ENCODE measurements at places on chromosomes 2 and 18.

GRCh38 chr2:75320898-75321598 lies 121.7 kb upstream of the TACR1 start:
- no peak for DNase-seq

DNA sequence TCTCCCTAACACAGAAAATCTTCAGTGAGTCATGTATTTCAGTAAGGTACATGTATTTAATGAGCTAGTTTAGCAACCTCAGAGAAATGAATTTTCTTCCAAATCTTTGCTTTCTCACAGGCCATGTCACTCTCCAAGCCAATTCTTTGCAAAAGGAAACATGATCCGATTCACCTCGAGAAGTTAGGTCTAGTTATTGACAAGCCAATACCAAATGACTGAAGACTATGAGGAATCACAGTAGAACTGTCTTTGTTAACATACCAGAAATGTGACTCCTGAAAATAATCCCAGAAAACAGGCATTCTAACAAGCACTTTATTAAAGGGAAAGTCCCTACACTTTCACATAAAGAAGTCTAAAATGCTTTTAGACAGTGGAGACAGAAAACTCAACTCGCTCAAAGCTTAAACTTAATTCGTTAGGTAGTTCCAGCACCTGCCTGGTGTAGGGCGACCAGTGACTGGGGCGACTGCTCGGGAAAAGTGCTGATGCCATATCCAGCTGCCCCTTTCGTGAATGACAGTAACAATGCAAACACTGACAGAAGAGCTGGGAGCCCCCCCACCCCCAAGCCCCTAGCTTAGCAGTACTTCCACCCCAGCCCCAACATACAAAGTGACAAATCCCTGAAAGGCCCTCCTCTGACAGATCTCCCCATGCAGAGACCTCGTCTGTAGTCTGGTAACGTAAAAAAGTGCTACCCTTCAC lies 1.8 kb downstream of the MEMO1 start:
- no peak for DNase-seq

DNA sequence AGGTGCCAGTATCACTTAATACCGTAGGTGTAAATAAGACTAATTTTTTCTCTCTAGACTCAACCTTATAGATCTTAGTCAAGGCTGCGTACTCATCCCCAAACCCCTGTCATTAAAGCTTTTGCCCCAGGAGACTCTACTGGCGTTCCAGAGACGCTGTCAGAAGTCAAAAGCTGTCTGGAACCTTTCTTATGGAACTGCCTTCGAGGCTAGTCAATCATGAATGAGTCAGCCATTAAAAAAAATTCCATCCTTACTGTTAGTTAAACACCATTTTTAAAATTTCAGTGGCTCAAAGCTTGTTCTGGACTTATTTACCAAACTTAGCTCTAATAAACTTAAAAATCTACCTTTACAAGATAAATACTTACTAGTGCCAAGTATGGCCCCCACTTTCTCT lies 52.1 kb downstream of the SPRED2 start:
- DNase-seq = no peak

DNA sequence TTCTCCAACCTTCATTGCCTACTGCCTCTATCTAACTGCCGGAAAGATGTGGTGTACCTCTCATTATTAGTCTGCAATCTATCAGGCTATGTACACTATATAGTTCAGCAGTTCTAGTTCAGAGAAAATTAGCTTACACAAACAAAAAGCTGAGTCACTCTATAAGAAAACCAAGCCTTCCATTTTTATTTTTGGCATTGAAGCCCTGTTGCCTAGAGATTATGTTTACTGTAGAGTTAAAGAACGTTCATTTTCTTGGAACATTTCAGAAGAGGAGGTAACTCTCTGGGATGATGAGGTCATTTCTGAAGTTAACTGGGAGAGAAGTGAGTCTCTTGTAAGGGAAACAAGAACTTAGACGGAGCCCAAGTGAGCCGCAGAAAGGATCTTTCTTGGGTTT lies 133.5 kb downstream of the FAM124B start:
- DNase-seq = no peak

DNA sequence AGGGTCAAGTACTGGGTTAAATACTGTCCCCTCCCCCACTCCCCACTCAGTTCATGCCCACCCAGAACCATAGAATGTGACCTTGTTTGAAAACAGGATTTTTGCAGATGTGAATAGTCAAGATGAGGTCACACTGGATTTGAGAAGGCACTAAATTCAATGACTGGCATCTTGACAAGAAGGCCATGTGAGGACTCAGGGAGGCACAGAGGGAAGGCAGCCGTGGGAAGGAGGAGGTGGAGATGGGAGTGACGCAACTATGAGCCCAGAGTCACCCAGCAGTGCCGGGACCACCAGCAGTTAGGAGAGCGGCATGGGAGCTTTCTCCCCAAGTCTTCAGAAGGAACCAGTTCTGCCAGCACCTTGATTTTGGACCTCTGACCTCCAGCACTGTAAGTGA lies 257.3 kb downstream of the BCL2 start:
- DNase-seq = no peak

- no peak for DNase-seq
These were observed 232.3 kb upstream of the ITGA4 start for GRCh38 chr2:181224866-181225265.

DNA sequence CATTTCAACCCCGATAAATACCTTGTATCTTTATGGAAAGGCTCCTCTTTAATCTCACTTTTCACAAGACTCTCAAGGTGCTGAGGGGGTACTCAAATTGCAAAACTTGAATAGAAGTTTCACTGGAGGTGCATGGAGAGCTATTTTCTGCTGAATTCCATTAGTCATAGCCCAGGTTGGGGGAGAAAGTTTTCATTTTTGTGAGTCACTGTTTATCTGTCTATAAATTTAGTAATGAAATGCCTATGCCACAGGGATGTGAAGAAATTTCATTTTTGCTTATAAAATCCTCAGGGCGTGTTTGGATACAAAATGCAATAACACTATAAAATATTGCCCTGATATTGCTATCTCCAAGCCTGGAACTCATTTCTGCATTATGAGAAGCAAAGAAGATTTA lies 346.3 kb downstream of the LRATD1 start:
- DNase-seq = no peak

DNA sequence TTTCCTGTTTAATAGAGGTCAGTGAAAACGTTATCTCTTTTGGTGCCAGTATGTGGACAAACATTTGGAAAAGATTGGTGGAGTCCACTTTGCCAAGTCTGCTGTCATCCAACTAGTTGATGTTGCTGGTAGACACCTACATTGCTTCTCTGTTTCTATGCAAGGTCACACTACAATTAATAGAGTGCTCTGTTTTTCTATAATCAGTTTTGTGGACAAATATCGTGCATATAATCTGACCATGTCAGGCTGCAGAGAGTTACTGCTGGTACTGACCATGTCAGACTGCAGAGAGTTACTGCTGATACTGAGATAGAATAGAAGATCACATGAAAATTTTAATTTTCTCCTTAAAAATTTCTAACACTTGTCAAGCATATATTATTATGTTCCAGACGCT lies 603.3 kb downstream of the TSN start:
- no peak for DNase-seq

DNA sequence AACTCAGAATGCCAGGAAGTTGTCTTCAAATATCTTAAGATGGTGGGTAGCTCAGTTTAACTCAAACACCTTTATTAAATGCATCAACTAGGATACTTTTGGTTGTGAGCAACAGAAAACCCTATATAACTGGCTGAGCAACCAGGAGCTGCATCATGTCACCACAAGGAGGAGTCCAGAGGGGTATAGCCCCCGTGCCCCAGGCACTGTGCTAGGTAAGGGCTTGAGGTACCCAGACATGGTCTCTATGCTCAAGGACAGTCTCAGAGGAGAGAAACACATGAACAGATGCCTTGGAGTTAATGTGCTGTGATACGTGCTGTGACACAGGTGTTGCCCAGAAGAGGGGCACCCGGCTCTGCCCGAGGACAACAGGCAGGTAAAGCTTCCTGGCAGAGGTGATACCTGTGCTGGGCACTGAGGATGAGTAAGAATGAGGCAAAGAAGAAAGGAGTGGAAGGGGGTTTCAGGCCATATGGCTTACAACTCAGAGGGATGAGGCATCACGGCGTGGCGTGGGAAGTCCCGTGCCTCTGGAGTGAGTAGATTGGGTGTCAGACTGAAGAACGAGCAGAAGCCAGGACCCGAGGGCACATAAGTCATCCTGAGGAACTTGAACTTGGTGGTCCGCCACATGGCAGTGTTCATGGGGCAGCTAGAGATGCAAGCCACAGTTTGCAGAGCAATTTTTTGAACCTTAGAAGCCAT lies 32.0 kb upstream of the CAB39 start:
- DNase-seq = no peak

DNA sequence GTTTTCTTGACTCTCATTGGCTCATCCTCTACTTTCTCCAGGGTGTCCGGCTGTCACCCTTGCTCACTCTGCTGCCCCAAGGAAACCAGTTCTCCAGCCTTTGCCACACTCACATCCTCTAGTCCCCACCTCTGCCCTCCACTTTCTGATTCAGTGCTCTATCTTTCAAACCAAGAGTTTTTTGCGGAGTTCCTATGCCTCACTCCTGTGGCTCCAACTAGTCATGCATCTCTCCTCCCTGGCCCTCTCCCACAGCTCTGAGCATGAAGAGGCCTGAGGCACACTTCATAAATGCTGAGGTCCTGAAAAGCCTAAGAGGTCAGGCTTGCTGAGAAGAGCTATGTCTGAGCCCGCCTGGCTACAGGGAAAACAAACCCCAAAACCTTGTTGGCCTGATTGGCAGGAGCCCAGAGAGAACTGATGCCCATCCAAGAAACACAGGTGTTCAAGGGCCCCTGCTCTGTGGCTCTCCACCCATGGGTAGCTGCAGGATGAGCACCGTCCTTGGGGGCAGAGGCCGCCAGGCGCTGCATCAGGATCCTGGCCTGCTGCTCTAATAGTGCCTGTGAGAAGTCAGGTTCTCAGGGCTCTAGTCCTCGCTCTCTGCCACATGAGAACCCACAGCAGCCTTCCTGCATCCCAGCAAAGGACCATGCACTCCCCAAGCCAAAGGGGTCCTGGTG lies 42.1 kb downstream of the HS1BP3 start:
- DNase-seq = no peak

Measured in T-helper 9 cell (primary cell).